ENCODE measurements at places on chromosomes 6 and 20. TPM values are rescaled to one million over a fixed set of nuclear protein-coding genes. Genes with fewer than 3 reads are reported as not detected.

- no peak for DNase-seq
Observed at GRCh38 chr6:11460001-11460668, 77.4 kb upstream of the TMEM170B start.

- DNase-seq: no peak
Observed at GRCh38 chr6:40146902-40147301, 212.6 kb upstream of the MOCS1 start.

The PTCHD4 gene
- 0.17 TPM for total RNA-seq

The FAM83C gene
- total RNA-seq: not detected

DNA sequence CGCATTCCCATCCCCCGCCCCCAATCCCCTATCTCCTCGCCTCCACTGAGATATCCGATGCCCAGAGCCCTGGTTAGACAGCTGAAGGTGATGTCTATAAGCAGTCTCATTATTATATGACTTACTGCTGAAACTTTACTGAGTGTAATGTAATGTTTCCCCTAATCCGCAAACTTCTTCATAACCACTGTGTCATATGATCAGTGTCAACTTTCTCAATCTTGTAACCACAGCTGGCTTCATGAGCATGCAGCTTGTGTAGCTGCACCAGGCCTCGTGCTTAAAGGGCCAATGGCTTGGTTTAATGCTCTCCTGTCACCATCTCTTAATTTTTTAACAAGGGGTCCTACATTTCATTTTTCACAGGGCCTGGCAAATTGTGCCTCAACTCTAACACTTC, 8.1 kb downstream of the ASIP start:
- DNase-seq: no peak

The RTN4IP1 gene
- total RNA-seq: 18.4 TPM

- DNase-seq: no peak
Observed at GRCh38 chr20:31945785-31946184, 6.1 kb downstream of the PDRG1 start.

- DNase-seq: no peak
Observed at GRCh38 chr6:113287396-113287795, 569.7 kb upstream of the MARCKS start.

- no peak for DNase-seq
Observed at GRCh38 chr20:35434085-35435005, 3.7 kb downstream of the GDF5 start.

GRCh38 chr20:35062478-35062877, 30.1 kb downstream of the TRPC4AP start:
- no peak for DNase-seq

DNA sequence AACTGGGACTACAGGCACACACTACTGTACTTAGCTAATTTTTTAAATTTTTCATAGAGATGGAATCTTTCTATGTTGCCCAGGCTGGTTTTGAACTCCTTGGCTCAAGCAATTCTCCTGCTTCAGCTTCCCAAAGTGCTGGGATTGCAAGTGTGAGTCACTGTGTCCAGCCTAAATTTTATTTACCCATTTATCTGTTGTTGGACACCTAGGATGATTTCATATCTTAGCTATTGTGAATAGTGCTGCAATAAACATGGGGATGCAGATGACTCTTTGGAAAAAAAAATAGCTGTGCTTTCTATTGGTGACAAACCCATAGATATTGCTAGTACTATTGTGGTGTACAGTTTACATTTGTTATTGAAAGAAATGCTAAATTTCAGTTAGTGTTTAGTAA, 19.6 kb upstream of the SYNCRIP start:
- DNase-seq: no peak

- DNase-seq: peak; percentile 84
Observed at GRCh38 chr6:12012558-12013306, 620 bp downstream of the HIVEP1 start.

GRCh38 chr6:144216668-144217218, 66.4 kb downstream of the STX11 start:
- DNase-seq: peak; percentile 87

GRCh38 chr6:56699066-56699654, 56.5 kb upstream of the DST start:
- no peak for DNase-seq

DNA sequence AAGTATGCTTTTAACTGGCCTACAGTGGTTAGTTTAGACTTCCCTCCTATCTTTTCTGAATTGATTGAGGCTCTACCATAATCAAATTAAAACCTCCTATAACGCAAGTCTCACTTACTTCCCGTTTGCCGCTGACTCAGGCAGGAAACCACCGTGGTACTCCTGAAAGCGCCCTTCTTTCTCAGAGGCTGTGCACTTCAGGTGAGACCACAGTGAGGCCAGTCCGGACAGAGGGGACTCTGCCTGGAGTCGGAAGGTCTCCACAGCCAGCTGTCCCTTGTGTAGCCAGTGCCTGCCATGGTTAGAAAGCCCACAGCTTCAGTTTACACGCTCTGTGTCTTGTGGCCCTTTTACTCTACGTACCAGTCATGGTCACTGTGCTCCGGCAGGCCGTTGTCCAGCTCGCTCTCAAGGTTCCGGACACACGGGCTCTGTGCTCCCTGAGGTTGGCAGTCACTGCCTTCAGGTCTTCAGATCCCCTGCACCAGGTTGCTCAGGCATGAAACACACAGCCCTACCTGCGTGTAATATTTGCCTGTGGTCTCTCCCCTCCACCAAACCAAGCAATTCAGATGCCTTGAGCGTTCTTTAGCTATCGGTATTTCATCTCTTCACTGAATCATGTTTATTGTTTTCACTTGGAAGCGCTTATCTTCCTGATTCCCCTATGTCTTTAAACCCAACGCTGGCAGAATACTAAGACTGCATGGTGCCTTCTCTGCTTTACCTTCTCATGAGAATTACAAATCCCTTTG, 178.8 kb downstream of the SMOC2 start:
- DNase-seq: no peak

DNA sequence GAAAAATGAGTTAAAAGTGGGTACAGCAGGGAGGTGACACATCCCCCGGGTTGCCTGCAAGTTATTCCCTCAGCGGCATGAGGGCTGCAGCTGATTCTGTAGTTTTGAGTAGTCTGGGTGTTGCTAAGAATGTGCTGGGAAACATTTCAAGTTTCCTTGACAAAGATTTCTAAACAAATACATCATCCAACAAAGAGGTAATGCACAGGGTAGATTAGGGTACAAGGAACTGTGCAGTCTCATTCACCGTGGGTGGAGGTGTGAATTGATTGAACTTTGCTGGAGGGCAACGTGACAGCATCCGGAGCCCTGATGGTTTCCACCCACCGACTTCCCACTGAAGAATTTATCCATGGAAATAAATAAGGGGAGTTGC, 21.8 kb downstream of the CASS4 start:
- DNase-seq: no peak

- DNase-seq: no peak
Observed at GRCh38 chr6:7802662-7803061, 76.8 kb downstream of the BMP6 start.

GRCh38 chr20:13681248-13682125, 42.8 kb upstream of the TASP1 start:
- DNase-seq: no peak

- no peak for DNase-seq
Observed at GRCh38 chr20:62698231-62698630, 10.4 kb upstream of the NTSR1 start.

GRCh38 chr6:16319813-16320532, 81.6 kb downstream of the GMPR start:
- no peak for DNase-seq

The BPIFB4 gene
- not detected for total RNA-seq

DNA sequence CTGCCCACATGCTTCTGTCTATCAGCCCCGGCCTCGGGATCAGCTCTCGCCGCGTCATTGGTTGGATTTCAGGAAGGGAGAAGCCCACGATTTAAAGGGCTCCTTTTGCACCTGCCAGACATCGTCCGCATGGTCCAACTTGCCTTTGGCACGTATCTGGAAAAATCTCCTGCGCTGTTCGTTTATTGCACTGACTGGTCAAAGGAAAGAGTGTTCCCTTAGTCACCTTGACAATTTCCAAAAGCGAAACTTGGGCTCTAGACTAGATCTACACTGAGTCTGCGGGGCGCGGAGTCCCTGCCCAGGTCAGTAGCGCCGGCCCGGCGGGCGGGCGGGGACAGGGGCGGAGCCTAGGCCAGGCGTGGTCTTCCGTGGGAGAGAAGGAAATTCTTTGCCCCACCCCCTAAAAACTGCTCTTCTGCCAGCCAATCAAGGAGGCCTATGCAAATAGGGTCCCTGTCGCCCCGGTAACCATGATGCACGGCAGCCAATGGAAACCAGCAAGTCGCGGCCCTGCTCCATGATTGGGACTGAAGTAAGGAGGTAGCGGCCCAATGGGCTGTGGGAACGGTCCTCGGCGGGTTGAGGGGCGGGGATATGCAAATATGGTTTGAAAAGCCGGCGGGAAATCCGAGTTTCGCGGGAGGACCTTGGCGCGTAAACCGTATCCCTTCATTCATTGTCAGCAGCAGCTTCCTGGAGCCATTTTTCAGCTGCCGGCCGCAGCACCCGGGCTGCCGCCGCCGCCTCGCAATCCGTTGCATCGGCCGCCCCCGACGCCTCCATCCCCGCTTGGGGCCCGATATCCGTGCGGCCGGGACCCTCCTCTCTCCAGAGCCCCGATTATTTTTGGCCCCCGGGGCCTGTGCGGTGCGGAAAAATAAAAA, at the start of gene E2F3:
Gene E2F3 (plus strand): TSS at position 675 of the 887 bp plus-strand sequence. CDS start 354 bp downstream, outside the sequence.
- DNase-seq: peak; percentile 98

The HLA-DOB gene
- total RNA-seq: not detected

The NNAT gene
- total RNA-seq: 205 TPM

The PPP1R14C gene
- 0.10 TPM for total RNA-seq

The C6orf118 gene
- total RNA-seq: not detected

The LCA5 gene
- 2.3 TPM for total RNA-seq

DNA sequence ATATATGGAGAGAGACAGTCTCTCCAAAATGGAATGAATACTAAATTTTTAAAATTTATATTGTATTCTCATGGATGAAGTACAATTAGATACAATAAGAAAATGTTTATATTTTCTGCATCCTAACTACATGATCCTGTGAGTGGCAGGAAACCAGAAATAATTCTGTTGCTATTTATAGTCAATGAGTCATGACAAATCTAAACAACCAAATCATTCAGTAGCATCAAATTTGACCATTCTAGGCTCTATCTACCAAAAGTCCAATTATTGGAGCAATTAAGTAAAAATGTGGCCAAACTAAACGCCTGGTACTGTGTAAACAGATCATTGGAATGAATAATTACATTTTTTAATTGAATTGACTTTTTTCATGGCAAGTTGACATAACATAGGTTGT, 959.8 kb downstream of the EPHA7 start:
- DNase-seq: no peak

GRCh38 chr20:560680-561079, 17.1 kb upstream of the CSNK2A1 start:
- DNase-seq: no peak

The HFE gene
- 0.81 TPM for total RNA-seq

DNA sequence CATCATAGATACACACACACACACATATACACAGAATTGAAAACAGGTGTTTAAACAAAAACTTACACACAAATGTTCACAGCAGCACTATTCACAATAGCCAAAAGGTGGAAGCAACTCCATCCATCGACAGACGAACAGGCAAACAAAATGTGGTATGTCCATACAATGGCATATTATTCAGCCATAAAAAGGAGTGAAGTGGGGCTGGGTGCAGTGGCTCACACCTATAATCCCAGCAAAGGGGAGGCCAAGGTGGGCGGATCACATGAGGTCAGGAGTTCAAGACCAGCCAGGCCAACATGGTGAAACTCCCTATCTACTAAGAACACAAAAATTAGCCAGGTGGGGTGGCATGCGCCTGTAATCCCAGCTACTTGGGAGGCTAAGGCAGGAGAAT, 80.3 kb downstream of the CHD6 start:
- DNase-seq: no peak

DNA sequence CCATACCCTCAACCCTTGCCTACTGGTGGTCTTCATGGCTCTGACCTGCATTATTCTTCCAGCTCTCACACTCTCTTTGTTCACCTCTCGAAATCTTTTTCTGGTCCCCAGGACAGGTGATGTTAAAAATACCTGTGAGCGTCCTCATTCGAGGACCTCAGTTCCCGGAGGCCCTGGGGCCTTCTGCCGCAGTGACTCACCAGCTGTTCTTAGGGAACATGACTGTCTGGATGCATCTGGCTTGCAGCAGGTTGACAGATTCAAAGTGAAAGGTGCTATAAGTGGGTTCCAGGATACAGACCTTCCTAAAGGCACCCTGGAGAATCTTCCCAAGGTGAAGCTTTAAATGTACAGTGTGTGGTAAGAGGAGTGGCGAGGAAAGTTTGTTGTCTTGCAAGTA, 210.4 kb upstream of the KCNG1 start:
- no peak for DNase-seq

GRCh38 chr6:14713008-14713960, 532.6 kb upstream of the JARID2 start:
- no peak for DNase-seq

DNA sequence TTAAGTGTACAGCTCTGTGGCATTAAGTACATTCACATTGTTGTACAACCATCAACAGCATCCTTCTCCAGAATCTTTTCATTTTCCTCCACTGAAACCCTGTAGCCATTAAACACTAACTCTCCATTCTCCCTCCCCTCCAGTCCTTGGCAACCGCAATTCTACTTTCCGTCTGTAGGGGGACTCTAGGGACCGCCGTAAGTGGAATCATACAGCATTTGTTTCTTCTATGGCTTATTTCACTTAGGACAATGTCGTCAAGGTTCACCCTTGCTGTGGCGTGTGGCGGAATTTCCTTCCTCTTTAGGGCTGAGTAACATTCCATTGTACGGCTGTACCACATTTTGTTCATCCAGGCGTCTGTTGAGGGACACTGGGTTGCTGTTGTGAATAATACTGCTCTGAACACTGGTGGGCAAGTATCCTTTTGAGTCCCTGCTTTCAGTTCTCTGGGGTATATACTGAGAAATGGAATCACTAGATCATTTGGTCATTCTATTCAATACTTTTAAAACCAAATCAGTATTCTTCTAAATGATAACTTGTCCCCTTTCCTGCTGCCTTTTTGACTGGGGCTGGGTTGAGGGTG, 50.7 kb downstream of the PPP1R3G start:
- DNase-seq: peak; percentile 67

DNA sequence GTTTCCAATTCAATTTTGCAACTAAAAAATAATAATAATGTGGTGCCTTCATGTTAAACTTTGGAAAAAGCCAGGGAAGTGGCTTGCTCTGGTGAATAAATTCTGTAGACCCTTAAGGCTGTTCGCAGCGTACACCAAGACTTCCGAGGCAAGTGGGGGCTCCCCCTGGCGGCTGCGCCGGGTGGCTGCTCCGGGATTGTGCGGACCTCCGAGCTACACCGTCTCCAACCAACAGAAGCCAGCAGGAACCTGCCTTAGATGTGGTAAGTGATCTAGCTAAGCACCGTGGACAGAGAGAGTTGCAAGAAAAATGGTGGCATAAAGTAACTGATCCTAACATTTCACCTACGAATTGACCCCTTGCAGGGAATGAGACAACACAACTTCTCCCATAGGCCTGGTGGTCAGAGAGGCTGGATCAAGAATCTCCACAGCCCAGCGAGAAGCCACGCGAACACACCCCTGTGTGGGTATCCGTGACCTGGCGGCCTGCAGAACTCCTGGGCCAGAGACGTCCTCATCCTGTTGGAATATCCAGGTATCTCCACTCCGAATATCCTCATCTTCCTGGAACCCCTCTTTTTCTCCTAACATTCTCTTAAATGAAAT, 69.6 kb downstream of the TBXT start:
- peak; percentile 86 for DNase-seq

- DNase-seq: peak; percentile 83
Observed at GRCh38 chr6:169723200-169723909, 945 bp downstream of the PHF10 start.

The DLL1 gene
- total RNA-seq: 7.3 TPM

All from H7 (cell line).